Mesenteric fat pad (tissue), 1 donor: ENCODE measurements at places on chromosomes 5 and 9. TPM values are rescaled to one million over a fixed set of nuclear protein-coding genes. Genes with fewer than 3 reads are reported as not detected.
A peak's percentile ranks its signal among the peaks of the same experiment; 100 is the strongest.

The LECT2 gene
- not detected for total RNA-seq

The SAXO1 gene
- not detected for total RNA-seq

The FST gene
- 2.9 TPM for total RNA-seq

DNA sequence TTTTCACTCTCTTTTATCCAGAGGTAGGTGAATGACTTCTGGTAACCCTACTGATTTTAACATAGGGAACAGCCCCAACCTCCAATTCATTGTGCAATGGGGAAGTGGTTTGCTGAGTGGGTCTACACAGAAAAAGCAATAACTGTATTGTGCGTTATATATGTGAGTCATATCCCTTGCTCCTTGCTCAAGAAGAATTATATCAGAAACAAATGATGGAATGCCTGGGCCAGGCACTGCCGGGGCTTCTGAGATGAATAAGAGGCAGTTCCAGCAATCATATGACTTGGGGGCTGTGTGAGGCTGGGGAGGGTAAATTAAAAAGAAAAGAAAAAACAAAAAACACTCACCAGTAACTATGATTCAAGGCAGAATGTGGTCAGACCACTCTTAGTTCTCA lies 79.2 kb upstream of the ABCA1 start:
- no peak for DNase-seq

- peak; percentile 72 for DNase-seq
Observed at GRCh38 chr5:150659360-150660107, 1.5 kb upstream of the MYOZ3 start.
